Nucleus accumbens (tissue), 56 donors: ENCODE measurements at places on chromosomes 1 and 21.

- no peak for DNase-seq
Observed at GRCh38 chr21:16509476-16509875, 779.7 kb downstream of the USP25 start.

DNA sequence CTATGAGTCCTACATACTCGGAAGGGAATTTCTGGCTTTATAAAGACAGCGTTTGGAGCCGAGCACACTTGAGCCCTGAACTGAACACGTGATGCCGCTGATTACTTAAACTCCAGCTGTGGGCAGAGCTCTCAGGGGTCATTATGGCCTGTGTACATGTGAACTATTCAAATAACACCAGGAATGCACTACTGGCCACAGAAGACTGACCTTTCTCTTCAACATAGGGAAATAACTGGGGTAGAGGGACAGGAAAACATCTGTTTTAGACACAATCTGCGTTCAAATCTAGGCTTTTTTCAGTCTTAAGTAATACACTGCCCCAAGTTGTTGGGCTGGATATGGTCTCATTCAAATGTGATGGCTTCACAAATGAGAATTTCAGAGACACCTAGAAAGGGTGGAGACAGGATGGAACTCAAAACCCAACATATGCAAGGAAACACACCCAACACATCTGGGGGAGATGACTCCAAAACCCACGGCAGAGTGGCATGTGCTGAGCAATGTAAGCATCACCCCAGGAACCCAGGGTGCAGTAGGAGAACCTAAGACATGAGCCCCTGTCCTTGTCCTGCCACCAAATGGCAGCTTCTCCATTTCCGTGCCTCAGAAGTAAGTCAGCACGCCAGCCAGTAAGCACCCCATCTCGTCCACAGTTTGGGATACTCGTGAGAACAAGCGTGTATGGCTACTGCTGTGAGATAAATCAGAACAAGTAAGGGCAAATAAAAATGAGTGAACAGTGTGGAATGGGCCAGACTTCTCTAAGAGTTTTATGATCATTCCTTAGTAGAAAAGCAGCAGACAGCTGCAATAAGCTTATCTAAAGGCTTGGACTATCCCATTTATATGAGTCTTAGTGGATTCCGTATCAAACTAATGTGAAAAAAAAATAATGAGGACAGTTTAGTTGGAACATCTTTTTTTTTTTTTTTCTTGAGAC lies 24.9 kb downstream of the NID1 start:
- no peak for DNase-seq

GRCh38 chr1:36380143-36380619 lies 5.5 kb downstream of the STK40 start:
- no peak for DNase-seq

DNA sequence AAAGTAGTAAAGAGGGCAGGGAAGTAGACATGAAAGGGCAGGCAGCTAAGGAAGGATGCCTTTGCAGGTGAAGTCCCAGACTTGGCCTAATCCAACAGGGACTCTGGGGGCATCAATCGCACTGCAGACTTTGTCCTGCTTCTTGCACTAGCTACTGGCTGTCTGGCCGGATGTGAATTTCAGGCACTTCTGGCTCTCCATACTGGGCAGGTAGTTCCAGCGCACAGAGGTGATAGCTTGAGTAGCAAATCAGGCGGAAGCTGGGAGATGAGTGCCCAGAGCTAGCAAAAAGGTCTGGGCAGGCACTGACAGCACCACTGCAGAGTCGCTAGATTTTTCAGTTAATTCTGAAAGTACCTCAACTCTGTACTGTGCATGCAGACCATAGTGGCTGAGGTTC lies 997 bp downstream of the RSPH1 start:
- no peak for DNase-seq
